Effector memory CD4-positive, alpha-beta T cell (primary cell): ENCODE measurements at places on chromosomes 2 and 18.

DNA sequence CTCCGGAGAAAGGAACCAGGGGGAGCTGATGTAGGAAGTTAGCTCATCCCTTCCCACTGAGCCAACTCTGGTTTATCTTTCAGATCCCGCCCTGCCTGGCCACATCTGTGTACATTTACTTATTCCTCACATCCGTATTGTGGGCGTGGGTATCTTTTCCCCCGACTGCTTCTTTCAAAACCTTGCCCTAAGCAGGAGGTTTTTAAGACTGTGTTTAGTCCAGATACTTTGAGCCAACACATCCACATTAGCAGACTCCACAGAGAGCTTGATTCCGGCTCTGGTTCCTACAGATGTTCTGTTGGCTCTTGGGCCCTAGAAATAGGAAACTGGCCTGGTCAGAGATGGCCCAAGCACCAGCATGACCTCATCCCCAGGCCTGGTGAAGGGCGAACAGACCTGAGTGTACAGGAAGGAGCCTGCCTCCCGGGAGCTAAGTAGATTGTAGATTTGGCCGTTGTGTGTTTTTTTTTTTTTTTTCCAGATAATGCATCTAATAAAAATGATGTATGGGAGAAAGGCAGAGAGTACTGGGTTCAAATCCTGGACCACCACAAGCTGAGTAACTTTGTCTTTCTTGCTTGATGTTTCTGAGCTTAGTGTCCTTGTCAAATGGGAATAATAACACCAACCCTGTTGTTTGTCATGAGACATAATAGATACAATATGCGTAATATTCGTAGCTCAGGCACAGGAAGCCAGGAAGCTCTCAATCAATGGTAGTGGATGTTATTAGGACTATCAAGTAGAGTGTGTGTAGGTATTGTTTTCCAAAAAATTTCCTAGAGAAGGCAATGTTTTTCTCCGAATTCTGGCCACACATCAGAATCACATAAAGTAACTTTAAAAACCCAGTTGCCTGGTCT is 92.3 kb downstream of the PRKCE start:
- DNase-seq = no peak

DNA sequence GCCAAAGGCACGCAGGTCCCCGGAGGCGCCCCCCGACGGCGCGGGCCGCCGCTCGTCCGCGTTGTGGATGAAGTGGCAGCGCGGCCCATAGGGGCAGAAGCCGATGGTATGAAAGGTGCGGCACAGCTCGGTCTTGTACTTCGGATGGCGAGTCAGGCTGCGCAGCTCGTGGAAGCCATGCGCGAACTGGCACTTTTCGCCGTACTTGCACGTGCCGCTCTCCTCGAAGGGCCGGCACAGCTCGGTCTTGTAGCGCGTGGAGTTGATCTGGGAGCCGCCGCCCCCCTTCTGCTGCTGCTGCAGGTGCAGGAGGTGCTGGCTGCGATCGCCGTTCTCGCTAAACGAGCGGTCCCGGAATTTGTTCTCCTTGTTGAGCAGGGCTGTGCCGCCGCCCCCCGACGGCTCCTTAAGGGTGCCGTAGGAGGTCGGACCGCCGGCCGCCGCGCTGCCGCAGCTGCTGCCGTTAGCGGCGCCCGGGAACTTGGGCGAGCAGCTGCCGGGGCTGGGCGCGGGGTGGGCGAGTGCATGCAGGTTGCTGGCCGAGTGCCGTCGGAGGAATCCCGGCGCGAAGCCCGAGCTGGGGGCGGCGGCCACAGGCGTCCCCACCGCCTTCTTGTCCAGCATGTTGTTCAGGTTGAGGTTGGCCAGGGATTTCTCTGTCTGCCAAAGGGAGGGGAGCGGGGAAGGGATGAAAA is 1.2 kb downstream of the ZFP36L2 start:
- peak; percentile 56 for DNase-seq

- no peak for DNase-seq
Measured at GRCh38 chr2:38185012-38185491, 109.1 kb upstream of the CYP1B1 start.

- no peak for DNase-seq
Measured at GRCh38 chr2:82139979-82140611, 1835.5 kb upstream of the LRRTM1 start.

- no peak for DNase-seq
Measured at GRCh38 chr2:233912691-233913423, 4.3 kb upstream of the TRPM8 start.

GRCh38 chr2:15814403-15814802 is 125.9 kb upstream of the MYCN start:
- DNase-seq = no peak

DNA sequence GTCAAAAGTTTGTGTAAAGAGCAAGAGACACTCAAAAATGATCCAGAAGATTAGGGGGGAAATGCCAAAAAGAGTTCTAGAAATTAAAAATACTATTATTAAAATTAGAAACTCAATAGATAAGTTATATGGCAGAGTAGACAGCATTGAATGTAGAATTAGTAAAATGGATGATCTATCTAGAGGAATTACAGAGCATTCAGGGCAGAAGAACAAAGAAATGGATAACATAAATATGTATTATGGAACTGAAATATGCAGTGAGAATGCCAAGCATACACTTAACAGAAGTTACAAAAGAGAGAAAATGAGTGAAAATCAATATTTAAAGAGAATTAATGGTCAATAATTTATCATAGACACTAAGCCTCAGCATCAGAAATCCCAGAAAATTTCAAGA is 33.2 kb upstream of the OR6B3 start:
- DNase-seq = no peak

DNA sequence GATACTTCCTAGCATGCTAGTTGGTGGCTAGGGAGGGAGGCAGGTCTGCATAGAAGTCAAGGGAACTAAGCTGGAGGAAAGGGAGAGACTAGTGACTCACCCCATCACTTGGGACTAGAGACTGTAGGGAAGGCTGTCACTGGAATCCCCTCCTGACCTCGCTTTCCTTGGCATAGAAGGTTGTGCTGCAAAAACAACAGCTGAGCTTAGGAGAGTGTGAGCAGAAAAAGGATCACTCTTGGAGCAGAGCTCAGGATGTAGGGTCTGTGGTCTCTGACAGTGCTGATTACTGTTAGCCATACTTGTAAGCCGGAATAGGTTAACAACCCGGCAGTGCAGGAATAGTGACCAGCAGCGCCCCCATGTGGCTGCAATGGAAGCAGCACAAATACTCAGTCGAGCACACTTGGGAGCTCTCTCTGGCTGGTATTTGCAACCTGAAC is 66.9 kb upstream of the SMAD2 start:
- no peak for DNase-seq

DNA sequence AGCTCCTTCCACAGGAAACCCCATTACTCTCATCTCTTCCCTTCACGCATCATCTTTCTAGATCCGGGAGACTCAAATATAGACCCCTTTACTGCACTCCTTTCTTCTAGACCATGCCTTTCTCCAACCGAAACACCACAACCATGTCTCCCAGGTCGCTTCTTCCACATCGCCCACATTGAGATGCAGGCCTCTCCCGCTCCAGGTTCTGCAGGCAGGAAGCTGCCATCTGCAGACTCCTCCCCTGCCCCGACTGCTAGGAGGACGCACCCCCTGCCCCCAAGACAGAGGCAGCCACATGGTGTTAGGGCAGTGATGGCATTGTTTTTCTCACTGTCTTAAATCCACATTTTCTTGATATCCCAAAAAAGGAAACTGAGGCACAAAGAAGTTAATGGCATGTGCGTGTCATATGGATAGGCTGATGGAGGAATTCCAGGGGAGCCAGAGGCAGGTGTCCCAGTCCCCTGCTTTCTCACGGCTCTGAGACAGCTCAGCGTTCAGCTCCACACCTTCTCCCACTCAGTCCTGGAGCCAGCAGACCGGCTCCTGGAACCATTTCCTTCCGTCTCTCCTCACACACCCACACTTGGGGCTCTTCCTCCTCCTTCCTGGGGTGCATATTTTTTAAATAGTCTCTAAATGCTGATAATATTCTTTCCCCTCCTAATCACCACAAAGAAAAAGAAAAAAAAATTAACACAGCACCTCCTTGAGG is 438.4 kb downstream of the EIPR1 start:
- DNase-seq = no peak

DNA sequence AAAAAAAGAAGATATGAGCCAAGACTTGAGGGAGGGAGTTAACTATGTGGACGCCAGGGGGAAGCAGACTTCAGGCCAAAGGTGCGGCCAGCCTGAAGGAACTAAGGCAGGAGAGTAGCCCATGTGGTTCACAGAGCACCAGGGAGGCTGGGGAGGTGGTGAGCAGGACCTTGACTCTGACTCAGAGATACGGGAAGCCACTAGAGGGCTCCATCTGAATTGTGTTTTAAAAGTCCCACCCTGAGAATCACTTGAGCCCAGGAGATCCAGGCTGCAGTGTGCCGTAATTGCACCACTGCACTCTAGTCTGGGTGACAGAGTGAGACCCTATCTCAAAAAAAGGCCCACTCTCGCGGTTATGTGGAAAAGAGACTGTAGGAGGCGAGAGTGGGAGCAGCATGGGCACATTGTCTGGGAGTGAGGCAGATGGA is 12.3 kb downstream of the CEP192 start:
- DNase-seq = no peak

DNA sequence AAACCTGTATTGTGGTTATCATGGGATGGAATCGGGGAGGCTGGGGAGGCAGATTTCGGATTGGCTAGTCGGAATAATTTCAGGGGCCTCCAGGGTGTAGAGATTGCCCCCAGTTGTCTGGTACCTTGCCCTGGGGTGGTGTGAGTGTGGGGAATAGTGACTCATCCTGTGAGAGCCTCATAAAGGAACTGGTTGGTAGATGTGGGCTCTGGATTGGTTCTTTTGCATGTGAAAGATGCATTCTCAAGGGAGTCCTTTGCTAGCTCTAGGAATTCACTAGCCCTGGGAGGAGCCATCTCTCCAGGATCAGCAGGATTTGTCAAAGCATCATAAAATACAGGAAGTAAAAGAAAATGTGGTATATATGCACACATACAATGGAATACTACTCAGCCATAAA is 331.6 kb downstream of the SETBP1 start:
- DNase-seq = no peak

DNA sequence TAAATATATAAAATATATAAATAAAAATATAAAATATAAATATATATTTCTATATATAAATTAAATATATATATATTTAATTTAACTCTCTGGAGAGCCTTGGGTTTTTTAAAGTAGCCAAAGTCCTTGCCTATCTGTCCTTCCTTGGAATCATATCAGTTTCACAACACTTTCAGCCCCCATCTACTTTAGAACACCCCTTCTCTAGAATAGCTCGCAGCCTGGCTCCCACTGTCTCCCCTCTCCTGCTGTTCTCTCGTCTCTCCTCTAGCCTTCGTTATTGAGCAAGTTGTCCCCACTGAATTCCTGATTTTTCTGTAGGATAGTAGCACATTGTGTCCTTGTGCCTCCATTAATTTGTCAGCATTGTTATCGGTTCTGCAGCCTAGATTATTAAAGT is 677.0 kb downstream of the RNF144A start:
- DNase-seq = no peak

DNA sequence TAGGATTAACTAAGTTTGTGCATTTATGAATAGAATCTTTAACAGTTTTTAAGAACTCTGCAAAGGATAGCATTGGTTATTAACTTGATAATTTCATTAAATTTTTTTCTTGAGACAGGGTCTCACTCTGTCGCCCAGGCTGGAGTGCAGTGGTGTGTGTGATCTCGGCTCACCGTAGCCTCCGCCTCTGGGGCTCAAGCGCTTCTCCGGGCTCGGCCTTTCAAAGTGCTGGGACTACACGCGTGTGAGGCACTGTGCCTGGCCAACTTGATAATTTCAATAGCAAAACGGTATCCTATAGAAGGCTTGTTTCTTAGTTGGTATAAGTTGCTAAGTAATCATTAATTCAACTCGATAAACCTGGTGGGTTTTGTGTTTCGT is 38.0 kb downstream of the ADNP2 start:
- no peak for DNase-seq

DNA sequence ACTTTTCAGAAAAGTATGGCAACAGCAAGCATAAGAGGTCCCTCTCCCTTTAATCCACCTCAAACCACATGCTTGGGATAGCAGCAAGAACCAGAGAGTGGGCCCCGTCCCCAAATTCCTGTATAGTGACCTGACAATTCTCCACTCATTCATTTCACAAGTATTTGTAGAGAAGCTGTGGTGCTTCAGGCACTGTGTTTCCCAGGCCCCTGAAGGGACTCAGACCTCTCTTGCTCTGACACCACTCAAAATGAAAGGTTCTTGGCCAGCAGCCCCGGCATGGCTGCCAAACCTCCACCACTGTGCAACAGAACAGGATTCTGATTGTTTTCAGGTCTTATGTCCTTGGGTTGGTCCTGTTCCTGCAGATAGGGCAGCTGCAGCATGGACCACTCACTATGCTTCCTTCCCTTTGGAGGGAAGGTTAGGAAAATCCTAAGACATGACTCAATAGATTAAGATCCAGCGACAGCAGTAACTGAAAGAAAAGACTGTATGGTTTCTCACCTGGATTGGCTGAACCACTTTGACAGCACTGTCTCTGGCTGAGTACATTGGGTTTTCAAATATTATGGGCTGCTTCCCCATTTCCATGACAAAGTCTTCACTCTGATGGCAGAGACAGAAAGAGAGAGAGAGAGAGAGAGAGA is 67.6 kb downstream of the DHRS9 start:
- no peak for DNase-seq

GRCh38 chr18:49849331-49850217 is 36.2 kb upstream of the ACAA2 start:
- DNase-seq = no peak

- DNase-seq = no peak
Measured at GRCh38 chr2:220949466-220949865, 622.6 kb downstream of the EPHA4 start.
